ENCODE measurements at places on chromosomes 6 and 20.

GRCh38 chr6:706146-706545 lies 13.2 kb upstream of the EXOC2 start:
- DNase-seq = no peak

- no peak for DNase-seq
These were observed 28.9 kb downstream of the UTRN start for GRCh38 chr6:144314003-144314485.

GRCh38 chr6:131807644-131808459 lies at the start of gene ENPP1:
Gene ENPP1, plus strand, starts transcription at chr6:131808020. Its CDS starts 16 bp downstream, at chr6:131808036.
- peak; percentile 38 for DNase-seq

DNA sequence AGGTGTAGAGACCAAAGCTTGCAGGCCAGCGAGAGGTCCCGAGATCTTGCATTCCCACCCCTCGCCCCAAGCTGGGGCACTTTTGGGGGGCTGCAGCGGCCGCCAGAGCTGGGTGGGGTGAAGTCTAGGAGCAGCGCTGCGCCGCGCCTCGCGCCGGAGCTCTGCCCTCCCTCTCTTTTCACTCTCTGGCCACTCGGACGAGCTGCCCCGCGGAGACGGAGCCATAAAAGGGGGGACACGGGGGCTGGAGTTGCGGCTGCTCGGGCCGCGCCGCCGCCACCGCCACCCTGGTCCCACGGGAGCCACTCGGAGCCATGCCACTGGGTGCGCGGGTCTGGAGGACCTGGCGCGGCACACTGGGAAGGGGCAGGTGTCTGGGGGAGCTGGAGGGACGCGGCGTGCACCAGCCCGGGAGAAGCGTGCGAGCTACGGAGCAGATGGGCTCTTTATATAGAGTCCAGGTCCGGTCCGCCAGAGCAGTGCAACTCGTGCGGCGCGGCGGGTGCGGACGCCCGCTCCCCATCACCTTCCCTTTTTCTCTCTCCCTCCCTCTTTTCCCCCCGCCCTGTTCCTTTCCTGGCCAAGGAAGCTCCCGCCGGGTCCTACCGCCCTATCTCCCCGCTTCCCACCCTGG lies 687 bp upstream of the HTR1B start:
- no peak for DNase-seq

GRCh38 chr6:76264468-76264867 lies 192.0 kb upstream of the IMPG1 start:
- DNase-seq = no peak

- no peak for DNase-seq
These were observed 65.7 kb downstream of the PSMG4 start for GRCh38 chr6:3324262-3324942.

DNA sequence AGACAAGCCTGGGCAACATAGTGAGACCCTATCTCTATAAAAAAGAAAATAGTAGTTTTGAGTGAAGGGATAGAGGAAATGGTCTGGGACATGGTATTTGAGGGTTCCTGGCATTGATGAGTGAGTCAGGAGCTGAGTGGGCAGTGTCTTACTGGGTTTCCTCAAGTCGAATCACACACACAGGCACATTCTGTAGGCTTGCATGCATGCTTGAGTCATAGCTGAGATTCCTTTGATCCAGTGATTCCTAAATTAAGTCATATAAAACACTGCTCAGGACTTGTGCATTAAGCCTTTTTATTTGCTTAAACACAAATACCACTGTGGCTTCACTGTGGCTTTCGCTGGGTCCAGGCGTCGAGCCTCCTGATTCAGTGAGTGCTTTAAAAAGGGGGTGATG lies 71.8 kb upstream of the TMEM181 start:
- no peak for DNase-seq

DNA sequence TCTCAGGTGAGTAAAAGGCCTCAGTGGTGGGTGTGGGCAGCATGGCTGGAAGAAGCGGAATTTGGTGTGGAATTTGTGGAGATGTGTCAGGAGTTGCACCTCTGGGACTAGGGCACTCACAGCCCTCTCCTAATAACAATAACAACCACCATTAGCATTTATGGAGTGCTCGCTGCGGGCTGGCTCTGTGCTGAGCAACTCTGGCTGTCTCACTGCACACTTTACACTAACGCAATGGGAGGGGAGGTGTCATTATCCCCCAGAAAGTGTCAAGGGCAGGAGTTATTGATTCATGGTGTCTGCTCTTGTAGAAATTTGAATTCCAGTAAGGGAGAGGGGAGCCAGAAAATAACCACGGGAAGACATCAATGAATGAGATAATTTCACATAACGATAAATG lies 22.7 kb upstream of the SCRT2 start:
- DNase-seq = no peak

- DNase-seq = no peak
These were observed 146.8 kb downstream of the RPS12 start for GRCh38 chr6:132961122-132961521.

DNA sequence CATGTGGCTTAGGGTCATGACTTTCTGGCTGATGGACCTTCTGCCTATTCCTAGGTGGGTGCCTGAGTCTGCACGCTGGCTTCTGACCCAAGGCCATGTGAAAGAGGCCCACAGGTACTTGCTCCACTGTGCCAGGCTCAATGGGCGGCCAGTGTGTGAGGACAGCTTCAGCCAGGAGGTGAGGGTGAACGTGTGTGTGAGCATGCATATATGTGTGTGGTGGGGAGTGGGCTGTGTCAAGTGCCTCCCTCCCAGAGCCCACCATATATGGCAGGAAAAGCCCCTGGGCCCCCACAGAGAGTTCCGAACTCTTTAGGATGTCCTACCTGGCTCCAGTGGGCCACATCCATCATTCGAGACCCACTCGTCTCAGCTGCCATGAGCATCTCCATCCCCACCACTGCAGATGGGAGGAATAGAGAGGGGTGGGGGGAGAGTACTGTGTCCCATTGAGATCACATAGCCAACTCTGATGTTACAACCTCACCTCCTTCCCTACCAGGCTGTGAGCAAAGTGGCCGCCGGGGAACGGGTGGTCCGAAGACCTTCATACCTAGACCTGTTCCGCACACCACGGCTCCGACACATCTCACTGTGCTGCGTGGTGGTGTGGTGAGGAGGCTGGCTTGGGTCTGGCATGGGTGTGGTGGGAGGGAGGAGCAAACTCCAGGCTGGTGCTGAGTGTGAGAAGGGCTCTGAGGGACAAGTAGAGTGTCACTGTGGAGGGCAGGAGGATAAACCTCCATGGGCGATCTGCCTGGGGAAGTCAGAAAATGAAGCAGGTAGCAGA lies 3.2 kb downstream of the SLC22A7 start:
- DNase-seq = no peak

DNA sequence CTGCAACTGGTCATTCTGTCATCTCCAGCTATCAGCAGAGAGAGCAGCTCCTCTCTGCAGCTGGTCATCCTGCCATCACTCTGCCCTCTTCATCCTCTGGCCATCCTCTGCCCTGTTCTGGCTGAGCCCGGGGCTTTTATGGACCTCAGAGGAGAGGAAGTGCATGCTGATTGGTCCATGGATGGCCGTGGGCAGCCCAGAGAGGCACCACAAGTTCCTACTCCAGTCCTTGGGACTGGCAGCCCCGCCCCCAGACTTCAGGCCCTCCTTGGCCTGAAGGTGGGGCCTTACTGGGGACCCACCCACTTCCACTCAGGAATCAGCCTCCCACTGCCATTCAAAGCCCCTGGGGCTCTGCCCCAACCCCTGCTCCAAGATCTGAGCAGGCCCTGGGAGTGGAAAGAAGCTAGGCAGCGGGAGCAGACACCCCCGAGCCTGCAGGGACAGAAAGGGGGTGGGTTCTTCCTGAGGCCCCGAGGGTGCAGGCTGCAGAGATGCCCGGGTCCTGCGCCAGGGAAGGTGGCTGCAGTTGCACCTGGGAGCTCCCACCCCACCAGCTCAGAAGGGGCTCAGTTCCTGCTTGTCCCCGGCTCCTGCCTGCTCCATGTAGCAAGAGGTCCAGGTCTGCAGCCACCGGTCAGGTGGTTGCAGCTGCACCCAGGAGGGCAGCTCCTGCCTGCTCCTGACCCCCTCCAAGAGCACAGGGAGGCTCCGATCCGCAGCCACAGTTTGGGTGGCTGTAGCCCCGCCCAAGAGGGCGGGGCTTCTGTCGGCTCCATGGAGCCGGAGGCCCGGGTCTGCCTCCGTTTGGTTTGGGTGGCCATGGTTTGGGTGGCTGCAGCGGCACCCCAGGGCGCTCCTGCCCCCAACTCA lies 34.1 kb upstream of the HMGA1 start:
- DNase-seq = no peak

DNA sequence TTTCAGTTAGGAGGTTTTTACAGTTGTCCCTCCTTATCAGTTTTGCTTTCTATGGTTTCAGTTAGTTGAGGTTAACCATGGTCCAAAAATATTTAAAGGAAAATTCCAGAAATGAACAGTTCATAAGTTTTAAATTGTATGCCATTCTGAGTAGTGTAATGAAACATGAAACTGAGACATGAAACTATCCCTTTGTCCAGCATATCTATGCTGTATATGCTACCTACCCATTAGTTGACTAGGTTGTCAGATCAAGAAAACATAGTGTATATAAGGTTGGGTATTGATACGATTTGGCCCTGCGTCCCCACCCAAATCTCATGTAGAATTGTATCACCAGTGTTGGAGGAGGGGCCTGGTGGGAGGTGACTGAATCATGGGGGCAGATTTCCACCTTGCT lies 39.1 kb downstream of the VGLL2 start:
- no peak for DNase-seq

- DNase-seq = no peak
These were observed 54.3 kb downstream of the CD40 start for GRCh38 chr20:46172455-46172854.

DNA sequence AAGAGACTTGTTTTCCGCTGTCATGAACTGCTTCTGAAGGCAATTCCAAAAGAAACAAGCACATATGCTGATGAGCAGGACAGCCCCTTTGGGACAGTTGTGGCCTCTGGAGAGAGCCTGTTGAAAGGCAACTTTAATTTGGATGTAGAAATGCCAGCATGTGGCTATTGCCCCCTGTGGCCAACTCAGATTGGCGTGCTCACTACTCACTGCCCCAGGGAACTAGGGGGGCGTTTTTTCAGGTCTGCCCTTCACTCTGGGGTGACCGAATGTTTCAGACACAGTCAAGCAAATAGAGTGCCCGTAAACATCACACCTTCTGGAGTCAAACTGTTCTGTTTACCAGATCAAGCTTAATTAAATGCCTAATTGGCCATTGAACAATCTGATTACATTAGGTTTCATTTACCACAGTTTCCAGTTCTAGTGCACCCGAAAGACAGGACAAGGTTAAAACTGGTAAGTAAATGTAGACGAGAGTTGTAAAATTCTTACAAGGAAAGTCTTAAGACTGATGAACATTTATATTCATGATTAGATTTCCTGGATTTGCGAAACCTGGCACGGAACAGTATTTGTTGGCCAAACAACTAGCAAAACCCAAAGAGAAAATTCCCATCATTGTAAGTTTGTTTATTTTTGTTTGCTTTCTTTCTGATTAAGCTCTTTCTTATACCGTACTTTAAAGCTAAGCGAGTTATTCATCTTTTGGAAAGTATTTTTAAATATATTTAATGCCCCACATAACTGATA lies 75.9 kb upstream of the SYNJ2 start:
- DNase-seq = peak; percentile 1

GRCh38 chr6:163325390-163325784 lies 89.1 kb upstream of the QKI start:
- no peak for DNase-seq

GRCh38 chr20:64001607-64002011 lies 20.7 kb downstream of the PRPF6 start:
- no peak for DNase-seq

DNA sequence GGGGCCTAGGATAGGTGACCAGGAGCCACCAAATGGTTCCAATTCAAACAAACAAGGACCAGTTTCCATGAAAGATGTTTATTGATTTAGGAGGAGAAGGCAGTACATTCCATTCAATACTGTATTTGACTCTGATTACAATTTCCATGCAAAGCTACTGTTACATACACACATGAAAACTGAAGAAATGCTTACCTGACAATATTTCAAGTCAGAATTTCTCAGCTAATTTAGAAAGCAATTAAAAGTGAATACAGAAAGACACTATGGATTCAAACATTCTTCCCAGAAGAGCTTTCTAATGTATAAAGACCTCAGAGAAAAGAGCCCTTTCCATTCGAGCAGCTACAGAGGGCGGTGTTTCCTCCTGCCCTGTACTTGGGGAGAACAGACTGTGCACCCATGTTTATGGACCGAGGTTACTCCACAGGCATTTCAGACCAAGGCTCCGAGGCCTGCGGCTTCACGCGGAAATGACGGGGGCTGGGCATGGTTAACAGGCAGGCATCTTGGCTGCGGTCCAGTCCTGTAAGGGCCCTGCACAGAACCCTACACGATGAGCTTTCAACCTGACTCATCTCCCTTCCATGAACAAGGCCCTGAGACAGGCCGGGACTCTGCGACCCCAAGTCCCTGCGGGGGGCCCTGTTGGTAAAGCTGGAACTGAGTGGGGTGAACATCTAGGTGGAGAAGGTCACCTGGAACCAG lies 25.7 kb upstream of the TCFL5 start:
- DNase-seq = no peak

DNA sequence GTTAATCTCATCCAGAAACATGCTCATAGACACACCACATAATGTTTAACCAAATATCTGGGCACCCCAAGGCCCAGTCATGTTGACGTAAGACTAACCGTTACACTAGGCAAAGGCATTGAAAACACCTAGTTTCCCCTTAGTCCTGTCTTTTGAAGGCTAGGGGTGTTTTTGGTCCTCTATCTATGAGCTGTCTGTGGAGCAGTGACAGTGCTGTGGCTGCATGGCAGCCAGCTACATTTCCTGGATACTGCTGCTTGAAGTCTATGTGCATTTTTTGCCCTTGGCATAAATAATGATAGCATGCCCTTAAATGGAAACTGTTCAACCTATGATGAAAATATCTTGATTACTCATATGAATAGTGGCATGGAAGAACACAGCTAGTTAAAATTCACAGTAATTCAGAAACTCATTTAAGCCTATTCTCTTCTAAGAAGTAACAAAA lies 18.6 kb downstream of the FARS2 start:
- DNase-seq = no peak

DNA sequence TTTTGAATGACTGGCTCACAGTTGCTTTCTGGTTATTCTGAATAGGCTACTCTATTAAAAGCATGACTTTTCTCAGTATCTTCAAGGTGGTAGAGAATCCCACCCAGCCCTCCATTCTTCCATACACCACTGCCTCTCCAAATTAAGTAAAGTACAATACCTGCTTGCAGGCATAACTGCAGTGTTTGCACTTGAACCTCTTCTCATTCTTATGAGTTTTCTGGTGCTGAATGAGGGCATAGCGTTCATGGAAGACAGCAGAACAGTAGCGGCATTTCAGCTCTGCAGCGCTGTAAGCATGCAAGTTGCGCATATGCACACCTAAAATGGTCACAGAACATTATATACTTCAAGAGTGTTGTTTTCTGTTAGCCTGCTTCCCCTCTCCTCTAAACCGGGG lies 12.5 kb downstream of the CTCFL start:
- DNase-seq = no peak

GRCh38 chr6:11058406-11058805 lies 14.3 kb upstream of the ELOVL2 start:
- no peak for DNase-seq
